ENCODE measurements at places on chromosomes 4 and X.
A peak's percentile ranks its signal among the peaks of the same experiment; 100 is the strongest.

DNA sequence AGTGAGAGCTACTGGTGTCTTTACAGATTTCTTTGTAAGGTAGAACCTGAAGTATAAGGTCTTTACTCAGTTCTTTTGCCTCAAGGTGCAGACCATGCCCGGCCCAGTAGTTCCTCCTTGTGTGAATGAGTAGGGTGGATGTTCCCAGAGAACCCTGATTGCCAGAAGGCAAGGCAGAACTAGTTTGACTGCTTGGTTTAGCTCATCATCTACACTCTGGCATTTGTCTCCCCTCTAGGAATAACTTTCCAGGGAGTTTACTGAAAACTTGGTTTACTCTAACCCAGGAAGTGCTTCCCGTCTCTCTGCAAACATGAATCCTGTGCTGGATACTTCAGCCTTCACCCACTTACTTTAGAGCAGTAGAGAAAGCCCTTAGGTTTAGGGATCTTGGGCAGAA lies 29.1 kb downstream of the MCUB start:
- no peak for DNase-seq

- no peak for DNase-seq
Measured at GRCh38 chr4:148079961-148080360, 348.1 kb downstream of the ARHGAP10 start.

DNA sequence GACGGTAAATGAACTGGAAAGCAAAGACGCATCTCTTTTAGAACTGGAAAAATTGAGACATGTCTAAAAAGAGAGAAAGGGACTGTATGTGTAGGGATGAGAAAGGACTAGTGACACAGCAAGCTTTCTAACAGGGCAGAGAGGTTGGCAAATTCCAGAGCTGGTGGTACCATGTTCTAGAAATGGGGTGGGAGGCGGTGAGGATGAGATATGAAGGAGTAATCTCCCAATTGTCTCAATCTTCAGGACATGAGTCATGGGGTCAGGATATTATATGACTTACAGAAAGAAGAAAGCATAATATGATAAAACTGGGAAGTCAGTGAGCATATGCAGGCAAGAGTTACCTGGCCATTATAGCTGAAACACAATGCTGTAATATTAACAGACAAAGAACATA lies 14.2 kb downstream of the TAB3 start:
- no peak for DNase-seq

DNA sequence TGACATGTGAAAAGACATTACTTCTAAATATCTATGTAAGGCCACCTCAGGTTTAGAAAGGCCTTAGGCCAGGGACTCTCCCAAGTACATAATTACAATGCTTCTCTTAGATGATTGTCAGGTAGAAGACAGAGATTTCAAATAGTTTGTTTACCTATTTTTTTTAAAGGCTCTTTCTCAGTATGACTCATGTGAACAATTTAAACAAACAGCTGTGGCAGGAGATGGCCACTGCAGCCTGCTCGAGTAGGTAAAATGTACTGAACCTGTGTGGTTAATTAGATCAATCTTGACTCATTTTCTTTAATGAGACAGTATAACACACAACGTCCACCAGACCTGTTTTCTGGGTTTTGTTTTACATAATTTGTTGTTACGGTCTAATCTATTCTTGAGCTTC lies 50.2 kb downstream of the LEF1 start:
- no peak for DNase-seq

- no peak for DNase-seq
Measured at GRCh38 chrX:11265352-11265751, 27.9 kb upstream of the AMELX start.

DNA sequence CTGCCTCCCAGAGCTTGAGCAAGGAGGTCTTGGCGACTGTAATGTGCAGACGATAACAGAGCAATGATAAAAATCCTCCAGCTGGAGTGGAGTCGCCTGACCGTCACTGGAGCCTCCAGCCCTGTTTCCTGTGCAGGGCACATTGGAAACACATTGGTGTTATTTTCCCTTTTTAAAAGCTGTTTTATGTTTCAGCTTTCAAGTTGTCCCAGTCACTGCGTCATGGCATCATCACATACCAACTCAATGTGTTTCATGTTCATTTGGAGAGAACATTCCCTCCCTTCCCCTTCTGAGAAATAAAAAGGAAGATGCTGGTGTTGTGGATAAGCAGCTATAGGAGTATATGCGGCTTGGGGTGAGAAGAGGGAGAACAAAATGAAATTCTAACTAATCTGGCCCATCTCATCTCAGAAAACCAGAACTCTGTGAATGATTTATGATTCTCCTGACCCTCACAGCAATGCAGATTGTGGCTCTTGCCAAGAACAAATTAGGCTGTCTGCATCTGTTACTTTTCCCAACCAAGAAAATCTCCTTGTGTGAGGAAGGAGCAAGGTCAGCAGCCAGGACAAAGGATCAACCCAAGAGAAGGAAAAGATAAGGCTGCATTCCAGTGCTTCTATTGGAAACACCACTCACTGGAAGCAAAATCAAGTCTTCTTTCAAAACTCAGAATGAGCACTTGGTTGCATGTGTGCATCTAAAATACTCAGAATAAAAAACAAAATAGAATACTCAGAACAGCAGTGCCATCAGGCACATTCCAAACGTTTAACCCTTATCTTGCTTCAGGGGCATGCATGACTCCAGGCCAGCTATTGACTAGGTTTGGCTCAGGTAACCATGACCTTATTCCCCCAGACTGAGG lies 134.4 kb downstream of the RASL11B start:
- DNase-seq, result no peak

- DNase-seq, result no peak
Measured at GRCh38 chr4:25580633-25581467, 74.8 kb upstream of the SLC34A2 start.

DNA sequence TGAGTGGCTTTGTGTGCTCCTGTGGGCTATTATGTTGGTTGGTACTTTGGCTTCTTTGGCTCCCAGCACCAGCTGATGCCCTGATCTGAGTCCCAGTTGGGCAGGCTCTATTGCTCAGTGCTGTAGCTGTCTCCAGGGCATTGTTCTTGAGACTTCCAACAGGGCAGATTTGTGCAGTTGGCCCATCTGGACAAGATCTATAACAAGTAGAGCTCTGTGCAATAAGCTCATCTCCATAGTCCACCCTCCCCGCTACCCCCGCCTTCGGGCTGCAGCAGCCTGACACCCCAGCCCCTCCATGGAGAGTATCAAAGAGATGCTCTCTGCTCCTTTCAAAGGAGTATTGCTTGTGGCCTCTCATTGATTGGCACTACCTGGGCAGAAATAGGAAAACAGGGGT lies 5.8 kb upstream of the TMEM31 start:
- no peak for DNase-seq

GRCh38 chr4:184275766-184276165 lies 58.1 kb upstream of the ENPP6 start:
- no peak for DNase-seq

DNA sequence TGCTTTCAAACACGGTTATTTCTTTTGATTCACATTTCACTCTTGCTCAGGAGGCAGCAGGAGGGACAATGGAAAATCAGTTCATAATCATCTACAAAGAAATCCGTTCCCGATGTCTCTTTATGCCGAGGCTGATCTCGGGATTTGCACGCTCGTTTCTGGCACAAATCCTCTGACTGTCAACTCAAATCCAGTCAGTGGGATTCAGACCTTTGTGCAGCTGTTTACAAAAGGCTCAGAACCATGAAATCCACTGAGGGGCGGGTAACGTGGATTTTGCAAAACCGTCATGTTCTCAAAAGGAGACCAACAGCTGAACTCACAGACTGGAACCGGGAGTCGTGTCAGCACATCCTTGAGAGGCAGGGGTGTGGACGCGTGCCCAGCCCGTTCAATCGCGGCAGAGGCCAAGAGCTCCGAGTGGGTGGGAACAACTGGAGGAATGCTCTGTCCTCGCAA lies 46.4 kb downstream of the ACOX3 start:
- DNase-seq, result no peak

DNA sequence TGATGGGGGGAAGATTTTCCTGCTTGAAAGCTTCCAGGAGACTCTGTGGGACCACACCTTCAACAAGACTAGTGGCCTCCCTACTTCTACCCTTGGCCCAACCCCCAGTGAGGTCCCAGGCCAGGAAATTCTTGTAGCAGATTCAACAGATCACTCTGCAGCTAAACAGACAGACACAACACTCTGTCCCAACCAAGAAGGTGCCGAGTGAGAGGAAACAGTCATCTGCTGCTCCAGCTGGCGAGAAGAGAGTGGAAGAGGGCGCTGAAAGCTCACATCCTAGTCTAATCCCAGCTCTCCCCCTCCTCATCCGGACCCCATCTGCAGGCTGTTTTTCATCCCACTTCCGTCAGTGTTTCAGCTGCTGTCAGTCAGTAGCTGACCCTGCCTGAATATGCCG lies 63.4 kb downstream of the CHRDL1 start:
- DNase-seq, result no peak

GRCh38 chrX:54427837-54428424 lies 12.3 kb upstream of the TSR2 start:
- no peak for DNase-seq

GRCh38 chr4:94442251-94442650 lies 9.5 kb upstream of the PDLIM5 start:
- DNase-seq, result no peak

- DNase-seq, result peak; percentile 6
Measured at GRCh38 chr4:105520819-105521790, 31.3 kb upstream of the ARHGEF38 start.

DNA sequence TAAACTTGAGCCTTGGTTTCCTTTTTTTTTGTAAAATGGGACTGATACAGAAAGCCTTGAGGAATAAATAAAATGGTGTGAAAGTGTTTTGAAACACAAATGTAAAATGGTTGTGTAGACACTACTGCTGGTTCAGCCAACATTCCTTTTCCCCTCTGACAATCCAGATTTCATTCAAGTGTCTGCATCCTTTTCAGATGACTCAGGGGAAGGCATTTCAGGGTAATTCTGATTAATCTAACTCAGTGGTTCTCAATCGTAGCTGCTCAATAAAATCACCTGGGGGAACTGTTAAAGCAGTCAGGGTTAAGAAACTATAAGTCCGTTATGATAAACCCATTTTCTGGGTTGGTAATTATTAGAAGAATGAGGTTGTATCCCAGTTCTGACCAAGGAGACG lies 4.6 kb downstream of the ARHGAP10 start:
- DNase-seq, result no peak

GRCh38 chr4:146063143-146063542 lies 112.4 kb upstream of the LSM6 start:
- DNase-seq, result no peak

DNA sequence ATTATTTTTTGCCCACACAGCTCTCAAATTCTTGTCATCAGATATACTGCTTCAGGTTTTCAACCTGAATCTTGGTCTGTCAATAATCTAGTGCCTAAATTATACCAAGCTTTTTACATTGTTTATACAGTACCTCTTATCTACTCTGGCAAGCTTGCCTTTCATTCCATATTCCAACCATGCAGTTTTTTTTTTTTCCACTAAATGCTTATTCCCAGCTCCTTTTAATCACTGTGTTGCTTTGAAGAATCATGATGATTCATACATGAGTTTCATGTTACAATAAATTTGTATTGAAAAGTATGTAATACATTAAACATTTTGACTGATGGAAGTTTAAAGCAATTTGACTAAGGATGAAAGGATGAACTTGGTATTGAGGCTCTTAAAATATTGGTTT lies 949.0 kb downstream of the CCSER1 start:
- DNase-seq, result no peak

GRCh38 chr4:166414431-166414830 lies 541.4 kb downstream of the TLL1 start:
- DNase-seq, result no peak

GRCh38 chr4:93731456-93731855 lies 97.1 kb upstream of the ATOH1 start:
- DNase-seq, result no peak

DNA sequence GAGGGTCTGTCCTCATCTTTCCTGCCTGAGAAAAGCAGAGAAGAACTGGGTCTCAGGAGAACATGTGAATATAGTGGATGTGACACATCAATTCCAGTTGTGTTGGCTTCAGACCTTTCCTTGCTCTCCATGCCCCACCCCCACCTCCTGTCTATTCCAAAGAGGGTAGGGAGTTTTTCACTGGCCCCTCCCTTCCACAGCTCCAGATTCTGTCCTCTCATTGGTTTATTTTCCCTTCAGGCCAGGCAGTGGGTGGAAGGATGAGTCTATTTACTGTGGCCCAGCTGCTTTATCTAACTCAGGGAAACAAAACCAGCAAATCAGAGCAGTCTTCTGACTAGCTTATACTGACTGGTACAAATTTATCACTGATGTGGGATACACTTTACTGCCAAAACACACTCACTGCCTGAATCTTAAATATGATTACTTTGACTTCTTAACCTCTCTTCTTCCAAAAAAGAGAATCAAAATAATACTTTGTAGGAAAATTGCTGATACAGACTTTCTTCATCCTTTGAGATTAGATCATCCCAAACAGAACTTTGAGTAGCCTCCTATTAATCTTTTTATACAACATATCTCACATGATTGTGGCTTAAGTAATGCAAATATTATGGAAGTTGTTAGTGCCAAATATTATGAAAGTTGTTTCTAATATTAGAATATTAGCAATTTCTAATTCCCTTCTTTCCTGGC lies 221.2 kb downstream of the MID1 start:
- DNase-seq, result no peak

DNA sequence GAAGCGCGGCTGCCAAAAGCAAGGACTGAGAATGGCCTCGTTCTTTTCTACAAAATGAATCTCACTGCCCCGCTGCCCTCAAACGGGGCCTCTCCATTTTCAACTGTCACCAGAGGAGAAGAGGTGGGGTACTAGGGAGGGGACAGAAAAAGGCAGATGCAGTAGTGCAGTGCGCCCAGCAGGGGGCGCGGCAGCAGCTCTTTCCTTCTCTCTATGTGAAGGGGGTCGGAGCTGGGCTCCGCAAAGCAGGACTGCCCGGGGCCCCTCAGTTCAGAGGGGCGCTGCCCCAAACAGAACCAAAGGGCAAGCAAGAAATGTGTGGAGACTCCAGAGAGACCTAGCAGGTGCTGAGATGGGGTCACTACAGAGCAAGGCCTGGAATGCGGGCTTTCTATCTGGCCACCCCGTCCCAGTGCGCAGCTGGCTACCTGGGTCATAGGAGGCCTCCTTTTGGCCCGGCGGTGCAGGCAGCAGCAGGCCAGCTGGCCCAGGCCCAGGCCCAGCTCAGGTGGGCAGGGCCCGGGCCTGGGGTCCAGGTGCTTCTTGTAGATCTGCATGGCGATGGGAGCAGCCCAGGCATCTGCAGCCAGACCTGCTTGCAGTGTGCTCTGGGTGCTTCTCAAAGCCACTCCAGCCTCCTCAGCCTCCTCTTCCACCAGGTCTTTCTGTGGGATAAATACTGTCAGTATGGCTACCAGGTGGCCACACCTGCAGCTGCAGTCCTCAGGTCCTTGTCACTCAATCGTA lies 5.9 kb downstream of the IRAK1 start:
- DNase-seq, result peak; percentile 46

GRCh38 chr4:11402192-11402591 lies 26.5 kb downstream of the HS3ST1 start:
- no peak for DNase-seq

- no peak for DNase-seq
Measured at GRCh38 chr4:40405193-40405592, 70.1 kb downstream of the CHRNA9 start.

- DNase-seq, result peak; percentile 83
Measured at GRCh38 chr4:74228691-74229640, 71.0 kb downstream of the MTHFD2L start.

GRCh38 chr4:90215286-90215685 lies 88.1 kb downstream of the CCSER1 start:
- DNase-seq, result no peak

GRCh38 chr4:176680668-176681180 lies 112.0 kb downstream of the VEGFC start:
- no peak for DNase-seq
